CMK (cell line): ENCODE measurements at places on chromosomes 11 and 22.

DNA sequence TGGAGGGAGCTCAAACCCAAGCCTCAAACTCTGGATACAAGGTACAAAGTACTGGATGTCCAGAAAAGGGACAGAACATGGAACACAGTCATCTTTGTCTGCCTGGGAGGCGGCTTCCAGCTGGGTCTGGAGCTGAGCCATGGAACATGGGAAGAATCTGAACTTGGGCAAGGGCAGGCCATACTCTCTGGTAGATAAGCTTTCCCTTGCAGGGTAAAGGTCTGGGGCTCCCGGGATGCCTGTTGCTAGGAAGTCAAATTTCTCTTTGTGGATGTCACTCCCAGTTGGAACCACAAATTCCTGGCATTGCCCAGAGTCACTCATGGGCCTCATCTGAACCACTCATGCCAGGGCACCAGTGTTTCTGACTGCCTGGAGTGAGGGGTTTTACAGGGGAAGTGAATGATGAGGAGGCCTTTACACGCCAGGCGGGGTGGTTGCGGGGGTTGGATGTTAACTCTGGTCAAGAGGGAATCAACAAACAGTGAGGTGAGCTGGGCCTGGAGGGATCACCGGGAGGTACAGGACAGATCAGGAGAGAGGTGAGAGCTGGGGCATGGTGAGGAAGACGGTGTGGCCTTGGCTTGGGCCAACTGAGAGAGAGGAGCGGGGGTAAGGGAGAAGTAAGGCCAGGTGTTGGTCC is 5.7 kb downstream of the FTH1 start:
- no peak for DNase-seq

DNA sequence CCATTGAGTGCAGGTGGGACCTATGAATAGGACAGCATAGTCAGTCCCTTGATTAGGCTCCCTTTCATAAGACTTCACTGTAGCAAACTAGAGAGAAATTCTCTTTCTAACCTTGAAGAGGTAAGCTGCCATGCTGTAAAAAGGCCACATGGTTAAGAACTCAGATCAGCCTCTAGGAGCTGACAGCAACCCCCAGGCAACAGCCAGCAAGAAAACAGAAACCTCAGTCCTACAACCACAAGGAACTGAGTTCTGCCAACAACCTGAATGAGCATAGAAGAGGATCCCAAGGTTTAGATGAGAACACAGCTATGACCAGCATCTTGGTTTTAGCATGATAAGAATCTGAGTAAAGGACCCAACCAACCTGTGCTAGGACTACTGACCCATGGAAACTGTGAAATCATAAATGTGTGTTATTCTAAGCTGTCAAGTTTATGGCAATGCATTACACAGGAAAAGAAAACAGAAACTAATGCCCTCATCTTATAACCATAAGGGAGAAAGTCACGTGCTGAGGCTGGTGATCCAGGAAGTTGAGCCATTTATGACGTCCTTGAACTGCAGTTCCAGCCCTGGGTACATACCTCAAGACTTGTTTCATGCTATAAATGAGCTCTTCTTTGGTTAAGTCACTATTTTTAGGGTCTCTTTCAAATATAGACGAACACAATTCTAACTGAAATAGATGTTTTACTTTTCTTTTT is 43.3 kb downstream of the RAB38 start:
- no peak for DNase-seq

DNA sequence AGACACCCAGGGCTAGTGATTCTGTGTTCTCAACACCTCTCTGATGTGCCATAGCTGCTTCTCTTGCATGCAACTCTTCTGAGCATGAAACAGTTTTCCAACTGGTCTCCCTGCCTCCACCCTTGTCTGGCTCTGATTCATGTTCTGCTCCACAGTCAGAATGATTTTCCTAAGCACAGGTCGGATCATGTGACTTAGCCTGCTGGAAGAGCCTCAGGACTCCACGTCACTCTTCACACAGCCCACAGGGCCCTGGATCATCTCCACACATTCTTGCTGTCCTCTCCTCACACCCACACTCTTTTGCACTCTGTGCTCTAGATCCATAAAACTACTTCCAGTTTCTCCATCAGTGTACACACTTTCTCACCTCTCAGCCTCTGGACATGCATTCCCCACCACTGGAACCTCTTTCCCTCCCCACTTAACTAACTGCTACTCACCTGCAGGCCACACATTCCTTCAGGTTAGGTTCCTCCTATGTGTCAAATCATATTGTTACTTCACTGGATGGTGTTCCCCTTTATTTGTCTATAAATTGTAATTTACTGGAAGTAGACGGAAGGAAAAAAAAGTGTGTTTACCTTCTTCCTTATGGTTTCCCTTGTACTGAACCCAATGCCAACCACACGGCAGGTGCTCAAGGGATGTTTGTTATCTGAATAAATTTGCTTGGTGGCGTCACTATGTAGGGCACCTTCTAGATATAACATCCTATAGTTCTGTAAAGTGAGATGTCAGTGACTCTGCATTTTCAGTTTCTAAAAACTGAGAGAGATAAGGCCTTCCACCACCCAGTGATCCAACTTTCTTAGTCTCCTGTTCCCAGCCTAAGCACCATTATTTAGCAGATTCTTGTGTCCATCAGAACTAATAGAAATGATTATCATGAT is 133.7 kb downstream of the ETS1 start:
- DNase-seq: no peak

DNA sequence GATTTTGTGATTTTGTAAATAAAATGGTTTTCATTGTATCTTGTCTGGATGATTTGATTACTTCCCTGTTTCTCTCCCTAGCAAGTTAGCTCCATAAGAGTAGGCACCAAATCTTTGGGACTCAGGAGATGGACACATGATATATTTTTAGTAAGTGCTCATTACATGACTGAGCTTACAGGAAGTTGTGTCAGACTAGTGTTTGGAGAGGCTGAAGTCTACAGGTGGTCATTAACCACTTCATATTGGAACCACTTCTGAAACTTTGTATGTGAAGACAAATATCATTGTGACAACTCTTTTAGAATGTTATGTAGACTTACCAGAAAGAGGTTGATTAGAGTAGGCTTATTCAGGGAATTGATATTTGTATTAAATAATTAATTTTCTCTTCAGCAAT is 19.1 kb downstream of the ARHGAP42 start:
- no peak for DNase-seq

GRCh38 chr22:30882974-30883533 is 85.5 kb downstream of the MORC2 start:
- no peak for DNase-seq

- no peak for DNase-seq
Observed at GRCh38 chr11:119585043-119585781, 143.8 kb downstream of the NECTIN1 start.

- no peak for DNase-seq
Observed at GRCh38 chr22:21948824-21949568, 3.7 kb downstream of the PPM1F start.
